HS-27A (cell line): ENCODE measurements at places on chromosomes 6 and 20.

DNA sequence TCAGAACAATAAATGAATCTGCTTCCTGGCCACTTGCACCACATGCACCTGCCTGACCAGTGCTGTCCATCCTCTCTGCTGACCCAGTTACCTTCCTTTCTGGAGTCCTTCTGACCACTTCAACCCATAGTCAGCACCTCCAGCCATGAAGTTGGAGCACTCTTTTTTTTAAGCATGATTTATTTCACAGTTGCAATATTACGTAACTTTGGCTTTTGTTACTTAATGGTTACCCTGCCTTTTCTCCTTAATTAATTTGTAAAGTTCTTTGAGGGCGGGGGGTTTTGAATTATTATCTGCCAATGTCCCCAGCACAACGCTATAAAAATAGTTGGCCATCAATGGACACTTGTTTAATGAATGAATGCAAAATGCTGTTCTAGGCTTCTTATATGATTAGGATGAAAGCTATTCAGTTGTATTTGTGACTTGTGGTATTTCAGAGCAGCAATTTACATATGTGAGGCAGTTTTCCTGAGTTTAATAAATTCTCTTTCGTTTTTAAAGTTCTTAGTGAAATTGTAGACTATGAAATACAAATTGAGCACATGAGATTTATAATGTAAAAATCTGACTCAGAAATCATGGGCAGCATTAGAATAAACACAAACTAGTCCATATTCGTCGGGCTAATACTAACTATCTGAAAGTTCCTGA, 180.0 kb downstream of the HS3ST5 start:
- DNase-seq = no peak

DNA sequence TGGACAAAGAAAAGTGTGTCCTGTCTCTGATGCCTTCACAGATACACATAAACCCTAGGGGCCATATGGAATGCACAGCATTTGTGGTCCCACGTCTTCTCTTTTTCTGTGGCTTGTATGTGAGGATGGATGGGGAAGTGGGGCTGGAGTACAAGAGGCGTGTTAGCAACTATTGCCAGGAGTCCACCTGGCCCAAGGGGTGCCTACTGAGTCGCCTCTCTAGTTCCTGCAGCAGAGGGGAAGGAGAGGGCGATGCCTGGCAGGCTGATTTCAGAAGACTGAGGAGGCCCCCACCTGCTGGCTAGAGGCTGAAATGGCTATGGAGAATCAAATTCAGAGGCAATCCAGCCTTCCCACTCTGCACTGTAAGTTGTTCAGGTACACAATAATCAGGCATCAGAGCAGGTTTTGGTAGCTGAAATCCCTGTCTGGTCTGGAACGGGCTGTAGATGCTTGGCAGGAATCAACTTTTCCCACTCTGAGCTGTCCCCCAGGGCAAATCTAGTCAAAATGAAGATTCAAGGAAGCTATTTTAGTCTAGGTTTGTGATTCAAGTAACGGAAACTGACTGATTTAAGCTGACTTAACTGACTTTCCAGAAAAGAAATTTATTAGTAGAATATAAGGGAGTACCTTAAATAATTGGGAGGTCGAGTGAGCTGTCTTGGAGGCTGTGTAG, 14.9 kb upstream of the PPARD start:
- no peak for DNase-seq

- no peak for DNase-seq
Observed at GRCh38 chr6:7650878-7651277, 60.9 kb downstream of the SNRNP48 start.

GRCh38 chr20:37911838-37912281, 8.9 kb downstream of the VSTM2L start:
- DNase-seq = no peak

GRCh38 chr6:112005013-112005371, 48.9 kb upstream of the CCN6 start:
- DNase-seq = no peak

DNA sequence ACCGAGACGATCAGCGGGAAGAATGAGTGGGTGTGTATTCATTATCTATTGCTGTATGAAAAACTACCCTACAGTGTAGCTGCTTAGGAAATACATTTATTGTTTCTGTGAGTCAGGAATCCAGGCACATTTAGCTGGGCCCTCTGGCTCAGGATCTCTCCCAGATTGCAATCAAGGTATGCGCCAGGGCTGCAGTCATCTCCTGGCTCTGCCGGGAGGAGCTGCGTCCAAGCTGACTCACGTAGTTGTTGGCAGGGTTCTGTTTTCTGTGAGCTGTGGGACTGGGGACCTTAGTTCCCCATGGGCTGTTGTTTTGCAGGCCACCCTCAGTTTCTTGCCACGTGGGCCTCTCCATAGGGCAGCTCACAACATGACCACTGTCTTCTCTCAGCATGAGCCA, 68.2 kb upstream of the FUCA2 start:
- no peak for DNase-seq

- DNase-seq = no peak
Observed at GRCh38 chr6:25576919-25577318, 75.1 kb upstream of the SCGN start.

DNA sequence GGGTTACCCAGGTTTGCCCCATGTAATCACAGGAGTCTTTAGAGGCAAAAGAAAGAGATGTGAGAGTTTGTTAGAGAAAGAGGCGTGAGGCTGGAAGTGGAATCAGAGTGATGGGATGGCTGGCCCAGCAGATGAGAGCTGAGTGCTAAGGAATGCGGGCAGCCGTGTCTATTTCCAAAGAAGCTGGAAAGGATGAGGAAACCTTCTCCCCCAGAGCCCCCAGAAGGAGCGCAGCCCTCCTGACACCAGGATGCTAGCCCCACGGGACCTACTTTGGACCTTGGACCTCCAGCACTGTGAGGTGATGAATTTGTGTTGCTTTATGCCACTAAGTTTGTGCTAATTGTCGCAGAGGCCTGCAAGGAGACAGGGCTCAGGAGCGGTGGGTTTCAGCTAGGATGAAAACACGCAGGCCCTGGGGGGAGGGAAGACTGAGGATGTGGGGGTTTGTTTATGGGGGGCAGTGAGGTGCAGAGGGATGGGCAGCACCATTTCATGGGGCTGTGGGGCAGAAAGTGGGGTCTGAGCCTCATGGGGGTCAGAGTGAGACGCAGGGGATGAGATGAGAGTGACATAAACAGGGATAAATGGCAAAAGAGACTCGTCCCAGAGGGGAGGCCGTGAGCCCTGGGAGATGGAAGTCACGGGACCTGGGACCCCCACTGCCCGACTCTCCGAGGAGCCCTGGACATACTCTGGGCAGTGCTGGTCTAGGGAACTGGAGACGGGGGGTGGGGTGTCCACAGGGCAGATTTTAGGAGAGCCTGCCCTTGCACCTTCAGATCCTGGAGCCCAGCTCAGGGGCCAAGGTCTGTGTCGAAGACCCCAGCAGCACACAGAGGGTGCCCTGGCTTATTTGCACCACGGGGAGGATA, 160.2 kb downstream of the NFATC2 start:
- DNase-seq = no peak

GRCh38 chr6:5776706-5777390, 229.9 kb downstream of the NRN1 start:
- no peak for DNase-seq

- DNase-seq = no peak
Observed at GRCh38 chr6:69835414-69836179, 30.8 kb upstream of the COL19A1 start.

DNA sequence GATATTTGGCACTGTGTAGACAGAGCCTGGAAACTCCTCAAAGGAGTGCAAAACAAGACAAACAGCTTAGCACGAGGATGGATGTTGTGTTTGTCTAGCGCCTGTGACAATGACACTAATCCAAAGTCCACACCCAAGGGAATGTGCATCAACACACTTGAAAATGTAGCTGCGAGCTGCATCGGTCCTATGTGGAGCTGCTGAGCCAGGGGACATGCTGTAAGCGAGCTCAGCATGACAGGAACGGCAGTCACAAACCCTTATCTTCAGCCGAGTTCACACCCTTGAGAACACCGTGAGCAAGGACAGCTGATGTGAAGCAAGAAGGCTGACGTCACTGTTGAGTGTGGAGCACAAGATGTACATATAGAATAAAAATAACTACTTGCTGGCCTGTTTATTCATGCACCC, 684.3 kb downstream of the QKI start:
- DNase-seq = no peak
